ENCODE measurements at places on chromosomes 16 and 17.
A peak's percentile ranks its signal among the peaks of the same experiment; 100 is the strongest.

- DNase-seq: no peak
These were observed 3.8 kb upstream of the CD7 start for GRCh38 chr17:82320956-82321927.

DNA sequence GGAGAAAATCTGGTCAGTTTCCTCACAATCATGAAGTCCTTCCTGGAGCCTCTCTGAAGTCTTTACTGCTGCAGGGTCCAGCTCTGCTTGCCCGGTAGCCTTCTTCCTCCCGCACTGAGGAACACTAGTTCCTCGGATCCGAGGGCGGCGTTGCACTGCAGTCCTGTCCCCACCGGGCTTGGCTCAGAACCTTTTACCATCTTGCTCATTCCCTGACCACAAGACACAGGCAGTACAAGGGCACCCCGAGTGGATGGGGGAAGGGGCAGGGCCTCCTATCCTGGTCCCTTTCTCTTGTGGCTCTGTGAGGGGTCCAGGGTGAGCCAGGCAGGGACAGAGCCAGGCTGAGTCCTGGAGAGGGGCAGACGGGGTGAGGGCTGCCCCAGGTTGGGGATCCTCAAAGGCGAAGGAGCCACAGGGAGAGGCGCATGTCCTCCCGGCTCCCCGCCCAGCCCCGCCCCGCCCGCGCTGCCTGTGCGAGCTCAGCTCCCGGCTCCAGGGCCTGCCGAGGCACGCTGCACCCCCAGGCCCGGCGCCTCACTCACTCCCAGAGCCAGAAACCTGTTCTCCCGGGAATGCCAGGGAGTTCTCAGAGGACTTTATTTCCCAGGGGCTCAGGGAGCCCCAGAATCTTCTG is 1.5 kb downstream of the FOXN1 start:
- DNase-seq: no peak

- peak; percentile 86 for DNase-seq
These were observed 14.6 kb upstream of the CSNK1D start for GRCh38 chr17:82287868-82288801.

GRCh38 chr17:5986644-5987043 is 83.5 kb upstream of the WSCD1 start:
- DNase-seq: no peak

GRCh38 chr17:10071141-10071540 is 127.3 kb downstream of the GAS7 start:
- no peak for DNase-seq

GRCh38 chr17:1490643-1491442 is 1.6 kb downstream of the MYO1C start:
- DNase-seq: peak; percentile 64

DNA sequence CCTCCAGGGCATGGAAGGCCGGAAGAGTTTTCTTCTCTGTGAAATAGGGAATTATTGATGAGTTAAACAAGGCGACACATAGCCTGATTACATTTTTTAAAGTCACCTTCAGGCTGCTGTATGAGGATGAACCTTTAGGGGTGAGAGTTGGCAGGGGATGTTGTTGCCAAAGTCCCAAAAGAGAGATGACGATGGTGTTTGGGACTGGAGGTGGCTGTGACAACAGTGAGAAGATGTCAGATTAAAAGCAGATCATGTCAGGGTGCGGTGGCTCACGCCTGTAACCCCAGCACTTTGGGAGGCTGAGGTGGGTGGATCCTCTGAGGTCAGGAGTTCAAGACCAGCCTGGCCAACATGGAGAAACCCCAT is 16.8 kb upstream of the ASGR2 start:
- DNase-seq: no peak

DNA sequence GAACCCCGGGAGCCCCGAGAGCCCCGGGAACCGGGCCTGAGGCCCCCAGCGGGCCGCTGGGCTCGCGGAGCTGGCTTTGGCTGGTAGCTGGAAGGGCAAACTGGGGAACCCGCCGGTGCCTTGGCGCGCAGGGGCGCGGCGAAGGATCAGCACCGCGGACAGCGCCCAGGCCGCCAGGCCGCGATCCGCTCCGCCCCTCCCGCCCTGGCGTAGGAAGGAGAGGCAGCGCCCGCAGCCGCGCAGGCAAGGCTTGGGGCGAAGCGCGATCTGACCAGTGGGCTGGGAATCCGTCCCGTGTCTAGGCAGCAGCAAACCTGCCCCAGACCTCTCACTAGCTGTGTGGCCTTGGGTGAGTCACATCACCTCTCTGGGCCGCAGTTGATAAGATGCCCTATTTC is 331 bp upstream of the CCDC92B start:
- DNase-seq: peak; percentile 60

DNA sequence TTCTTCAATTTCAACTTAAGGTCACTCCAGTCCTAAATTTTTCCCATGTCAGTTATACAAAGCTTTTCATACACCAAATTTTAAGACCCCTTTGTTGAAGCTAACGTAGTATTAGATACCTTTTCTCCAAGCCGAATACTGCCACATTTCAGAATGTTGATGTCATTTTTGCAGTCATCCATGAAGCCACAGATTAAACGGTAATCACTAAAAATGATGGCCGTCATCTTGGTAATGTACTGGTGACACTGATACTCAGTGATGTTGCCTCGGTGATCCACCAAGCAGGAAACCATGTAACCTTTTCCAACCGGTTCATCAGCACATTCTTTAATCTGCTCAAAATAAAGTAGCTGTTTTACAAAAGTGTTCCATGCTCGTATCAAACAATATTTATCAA is 82.1 kb upstream of the CLEC18B start:
- no peak for DNase-seq

- DNase-seq: peak; percentile 64
These were observed 146.4 kb downstream of the SOCS1 start for GRCh38 chr16:11109566-11109965.

- DNase-seq: no peak
These were observed 40.7 kb downstream of the KSR1 start for GRCh38 chr17:27496971-27497370.
